ENCODE measurements at places on chromosomes 5 and 9. TPM values are rescaled to one million over a fixed set of nuclear protein-coding genes. Genes with fewer than 3 reads are reported as not detected.

Gene PCDHA1
- not detected for total RNA-seq

Gene DAB2
- total RNA-seq = 37.2 TPM

Gene NR2F1-AS1
- not detected for total RNA-seq

Gene RFESD
- 2.8 TPM for total RNA-seq

Gene DNAJB5
- 1.4 TPM for total RNA-seq

Gene GPX3
- total RNA-seq = 0.22 TPM

Gene WNT8A
- not detected for total RNA-seq

Measured in T-helper 17 cell (primary cell).